Pancreas (tissue), 10 donors: ENCODE measurements at places on chromosomes 2 and 18. TPM values are rescaled to one million over a fixed set of nuclear protein-coding genes. Genes with fewer than 3 reads are reported as not detected.

DNA sequence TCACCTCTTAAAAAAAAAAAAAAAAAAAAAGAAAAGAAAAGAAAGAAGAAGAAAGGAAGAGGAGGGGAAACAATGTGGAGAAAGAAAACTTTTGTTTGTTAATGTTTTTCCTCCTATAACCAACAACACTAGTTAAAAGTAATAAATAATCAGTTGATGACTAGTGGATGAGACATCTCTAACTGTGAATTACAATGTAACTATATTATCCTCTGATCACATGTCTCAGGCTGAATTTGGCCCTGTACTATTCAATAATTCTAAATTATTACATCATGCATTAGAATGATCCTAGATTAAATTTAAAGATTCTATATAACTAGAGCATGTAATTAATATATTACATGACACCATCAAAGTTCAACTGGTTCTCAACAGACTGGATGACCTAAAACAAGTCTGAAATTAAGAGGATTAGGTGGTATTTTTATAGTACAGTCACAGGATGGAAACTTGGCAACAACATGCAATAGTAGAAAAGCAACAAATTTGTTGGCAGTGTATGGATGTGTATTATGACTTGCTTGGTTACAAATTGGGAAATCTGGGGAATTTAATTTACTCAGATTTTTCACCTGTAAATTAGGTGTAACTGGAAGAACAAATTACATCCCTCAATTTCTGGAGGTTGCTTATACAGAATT lies 269.3 kb upstream of the SETBP1 start:
- no peak overlapping the region for H3K27ac ChIP-seq
- H3K4me1 ChIP-seq: no peaks in the 10 kb centered on the region
- no peak for DNase-seq
- no peak overlapping the region for H3K4me3 ChIP-seq
- no peaks in the 10 kb centered on the region for H3K36me3 ChIP-seq
- H3K27me3 ChIP-seq: no peaks in the 10 kb centered on the region

DNA sequence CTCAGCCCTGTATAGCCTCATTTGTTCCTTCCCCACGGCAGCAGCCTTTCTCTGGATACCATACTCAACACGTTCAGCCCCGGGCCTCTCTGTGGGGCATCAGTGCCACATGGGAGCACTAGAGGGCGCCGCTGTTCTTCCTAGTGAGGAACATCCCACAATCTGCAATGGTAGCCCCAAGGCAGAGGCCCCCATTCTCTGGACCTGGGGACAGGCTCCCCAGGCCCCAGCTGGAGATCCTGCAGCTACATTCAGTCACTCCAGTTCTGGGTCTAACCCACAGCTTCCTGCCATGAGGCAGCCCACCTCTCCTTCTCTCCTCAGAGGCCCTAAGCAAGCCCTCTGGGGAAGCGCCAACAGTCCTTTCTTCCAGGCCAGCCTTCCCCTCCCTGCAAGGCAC lies 14.2 kb upstream of the SFXN5 start:
- H3K36me3 ChIP-seq: no peaks in the 10 kb centered on the region
- H3K4me1 ChIP-seq: no peaks in the 10 kb centered on the region
- no peak overlapping the region for H3K4me3 ChIP-seq

- no peaks in the 10 kb centered on the region for H3K4me1 ChIP-seq
- DNase-seq: no peak
- H3K36me3 ChIP-seq: no peaks in the 10 kb centered on the region
- no peaks in the 10 kb centered on the region for H3K27me3 ChIP-seq
- no peak overlapping the region for H3K4me3 ChIP-seq
These were observed 212.1 kb downstream of the ARL6IP6 start for GRCh38 chr2:152930501-152930900.

- H3K27ac ChIP-seq: no peak overlapping the region
- H3K36me3 ChIP-seq: no peaks in the 10 kb centered on the region
- no peaks in the 10 kb centered on the region for H3K4me1 ChIP-seq
- H3K4me3 ChIP-seq: no peak overlapping the region
These were observed 2.8 kb upstream of the ASTL start for GRCh38 chr2:96140941-96141623.

GKN2 gene
- not detected for total RNA-seq

- no peak overlapping the region for H3K27ac ChIP-seq
- no peaks in the 10 kb centered on the region for H3K4me1 ChIP-seq
- DNase-seq: no peak
- no peaks in the 10 kb centered on the region for H3K27me3 ChIP-seq
These were observed 18.4 kb downstream of the L3MBTL4 start for GRCh38 chr18:6396276-6396675.

STAT4 gene
- total RNA-seq: 1.3 TPM

IL1R2 gene
- 1.4 TPM for total RNA-seq

DNA sequence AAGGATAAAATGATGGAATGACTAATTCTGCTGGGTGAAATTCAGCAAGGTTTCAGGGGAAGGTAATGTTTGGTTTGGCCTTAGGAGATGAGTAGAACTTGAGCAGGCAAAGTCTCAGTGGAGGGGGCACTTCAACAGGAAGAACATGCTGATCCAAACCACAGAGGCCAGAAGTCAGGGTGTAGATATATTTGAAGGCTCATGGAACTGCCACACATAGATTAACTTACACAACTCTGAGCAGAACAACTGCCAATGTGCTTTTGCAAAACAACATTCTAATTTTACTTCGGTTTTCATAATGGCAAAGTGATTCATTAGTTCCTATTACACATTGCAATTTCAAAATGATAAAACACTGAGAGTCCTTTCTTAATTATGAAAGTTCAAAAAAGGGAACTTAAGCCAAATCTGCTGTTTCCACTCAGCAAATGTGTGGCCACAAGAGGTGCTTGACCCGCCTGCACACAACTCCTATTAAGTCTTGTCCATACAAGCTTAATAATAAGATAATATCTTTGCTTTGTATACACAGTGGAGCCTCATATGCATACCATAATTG lies 284.8 kb downstream of the MREG start:
- DNase-seq: no peak
- H3K27me3 ChIP-seq: no peaks in the 10 kb centered on the region
- no peak overlapping the region for H3K27ac ChIP-seq
- no peaks in the 10 kb centered on the region for H3K4me1 ChIP-seq
- no peaks in the 10 kb centered on the region for H3K36me3 ChIP-seq

B3GNT7 gene
- 28.0 TPM for total RNA-seq

DNA sequence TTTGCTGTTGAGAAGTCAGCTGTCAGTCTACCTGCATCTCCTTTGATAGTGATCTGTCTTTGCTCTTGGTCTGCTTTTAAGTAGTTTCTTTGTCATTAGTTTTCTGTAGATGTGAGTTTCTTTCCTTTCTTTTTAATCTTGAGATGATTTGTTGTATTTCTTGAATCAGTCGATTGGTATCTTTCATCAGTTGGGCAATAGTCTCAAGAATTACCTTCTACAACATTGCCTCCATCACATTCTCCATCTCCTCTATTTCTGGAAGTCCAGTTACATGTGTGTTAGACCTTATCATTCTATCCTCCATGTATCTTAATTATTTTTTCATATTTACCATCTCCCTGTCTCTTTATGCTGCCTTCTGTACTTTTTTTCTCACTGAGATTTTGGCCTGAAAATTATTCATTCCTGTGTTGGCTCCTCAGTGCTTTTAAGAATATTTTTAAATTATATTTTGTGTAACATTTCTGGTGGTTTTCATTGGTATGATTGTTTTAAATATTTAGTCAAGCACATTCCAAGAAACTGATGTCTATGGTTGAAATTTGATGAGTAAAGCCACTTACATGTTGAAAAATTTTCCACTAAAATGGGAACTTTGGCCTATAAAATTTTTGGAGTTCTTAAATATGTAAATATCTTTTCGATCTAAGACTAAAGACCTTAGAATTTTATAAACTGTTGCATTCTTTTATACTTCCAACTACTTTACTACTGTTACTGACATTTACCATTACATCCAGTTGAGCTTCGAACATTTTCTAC lies 239.5 kb upstream of the MGAT5 start:
- no peak for DNase-seq
- H3K4me3 ChIP-seq: no peak overlapping the region
- no peak overlapping the region for H3K27ac ChIP-seq
- no peaks in the 10 kb centered on the region for H3K27me3 ChIP-seq
- no peaks in the 10 kb centered on the region for H3K4me1 ChIP-seq

ESPNL gene
- total RNA-seq: not detected

DNA sequence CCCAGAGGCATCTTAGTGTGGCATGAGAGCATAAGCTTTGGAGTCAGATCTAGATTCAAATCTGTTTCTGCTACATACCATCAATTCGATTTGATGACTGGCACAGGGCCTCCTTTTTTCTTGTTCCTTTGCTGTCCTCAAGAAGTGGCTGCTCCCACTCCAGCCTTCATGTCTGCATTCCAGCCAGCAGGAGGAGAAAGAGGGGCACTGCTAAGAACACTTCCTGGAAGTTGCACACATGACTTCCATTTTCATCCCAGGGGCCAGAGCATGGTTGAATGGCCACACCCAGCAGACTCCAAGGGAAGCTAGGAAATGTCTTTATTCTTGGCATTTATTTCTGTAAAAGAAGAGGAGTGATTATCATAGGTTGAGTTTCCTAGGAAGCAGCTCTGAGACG lies 50.4 kb downstream of the EML6 start:
- no peak for DNase-seq
- H3K4me1 ChIP-seq: no peaks in the 10 kb centered on the region
- H3K27me3 ChIP-seq: no peaks in the 10 kb centered on the region
- H3K36me3 ChIP-seq: no peaks in the 10 kb centered on the region
- no peak overlapping the region for H3K4me3 ChIP-seq
- no peak overlapping the region for H3K27ac ChIP-seq

LIPT1 gene
- 4.1 TPM for total RNA-seq

DNA sequence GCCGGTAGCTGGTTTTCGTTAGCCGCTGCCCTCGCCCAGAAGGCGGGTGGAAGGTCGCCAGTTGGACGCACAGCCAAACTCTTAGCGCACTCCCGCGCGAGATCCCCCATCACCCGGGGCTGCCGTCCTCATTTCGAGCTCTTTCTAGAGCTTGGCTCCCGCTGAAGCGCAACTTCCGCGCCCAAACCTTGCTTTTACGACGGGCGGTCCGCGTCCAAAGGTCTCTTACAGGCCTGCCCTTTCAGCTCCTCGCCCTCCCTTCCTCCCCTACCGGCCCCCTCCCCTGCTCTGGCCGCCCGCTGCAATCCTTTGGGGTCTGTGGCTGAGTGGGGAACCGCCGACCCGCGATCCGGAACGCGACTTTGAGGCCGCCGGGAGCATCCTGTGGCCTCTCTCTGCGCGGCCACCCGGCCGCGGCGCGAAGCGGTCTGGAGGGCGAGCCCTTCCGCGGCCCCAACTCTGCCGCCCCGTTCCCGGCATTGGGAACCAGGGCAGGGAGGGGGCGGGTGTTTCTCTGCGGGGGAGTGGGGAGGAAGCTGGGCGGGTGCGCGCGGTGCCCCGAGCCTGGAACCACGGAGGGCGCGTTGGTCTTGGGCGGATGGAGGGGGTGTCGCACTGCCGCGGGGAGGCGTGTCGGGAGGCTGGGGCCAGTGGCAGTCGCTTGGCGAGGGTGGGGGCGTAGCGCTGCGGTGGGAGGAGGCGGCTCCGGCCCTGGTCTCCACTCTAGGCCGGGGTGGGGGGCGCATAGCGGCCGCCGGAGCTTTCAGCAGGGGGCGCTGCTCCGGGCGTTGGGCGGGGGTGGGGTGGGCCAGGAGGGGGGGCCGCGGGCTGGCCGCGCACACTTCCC lies at the start of gene GDF7:
TSS of gene GDF7 (plus strand) at position 841 of the 847 bp plus-strand sequence. CDS start 96 bp downstream, outside the sequence.
- peak within 1 kb of the TSS; percentile 36 for H3K4me3 ChIP-seq
- no peaks in the 10 kb centered on the region for H3K36me3 ChIP-seq
- DNase-seq: no peak

SH3BP4 gene
- 64.9 TPM for total RNA-seq

GRCh38 chr2:3469486-3469885 lies 49.8 kb downstream of the ADI1 start:
- H3K27ac ChIP-seq: no peak overlapping the region
- no peak for DNase-seq
- no peaks in the 10 kb centered on the region for H3K4me1 ChIP-seq
- H3K27me3 ChIP-seq: no peaks in the 10 kb centered on the region
- H3K4me3 ChIP-seq: no peak overlapping the region

GRCh38 chr2:113136828-113137775 lies 9.7 kb downstream of the IL1RN start:
- H3K27ac ChIP-seq: no peak overlapping the region
- H3K27me3 ChIP-seq: no peaks in the 10 kb centered on the region
- no peaks in the 10 kb centered on the region for H3K4me1 ChIP-seq
- no peak overlapping the region for H3K4me3 ChIP-seq
- no peaks in the 10 kb centered on the region for H3K36me3 ChIP-seq
- DNase-seq: peak; percentile 19

PLB1 gene
- 2.2 TPM for total RNA-seq

DNA sequence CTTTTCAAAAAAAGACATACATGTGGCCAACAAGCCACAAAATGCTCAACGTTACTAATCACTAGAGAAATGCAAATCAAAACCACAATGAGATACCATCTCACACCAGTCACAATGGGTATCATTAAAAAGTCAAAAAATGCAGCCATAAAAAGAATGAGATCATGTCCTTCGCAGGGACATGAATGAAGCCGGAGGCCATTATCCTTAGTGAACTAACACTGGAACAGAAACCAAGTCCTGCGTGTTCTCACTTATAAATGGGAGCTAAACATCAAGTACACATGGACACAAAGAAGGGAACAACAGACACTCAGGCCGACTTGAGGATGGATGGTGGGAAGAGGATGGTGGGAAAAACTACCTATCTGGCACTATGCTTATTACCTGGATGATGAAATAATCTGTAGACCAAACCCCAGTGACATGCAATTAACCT lies 17.8 kb upstream of the ATL2 start:
- no peaks in the 10 kb centered on the region for H3K27me3 ChIP-seq
- no peak for DNase-seq
- H3K36me3 ChIP-seq: no peaks in the 10 kb centered on the region
- no peak overlapping the region for H3K27ac ChIP-seq
- H3K4me3 ChIP-seq: no peak overlapping the region

DNA sequence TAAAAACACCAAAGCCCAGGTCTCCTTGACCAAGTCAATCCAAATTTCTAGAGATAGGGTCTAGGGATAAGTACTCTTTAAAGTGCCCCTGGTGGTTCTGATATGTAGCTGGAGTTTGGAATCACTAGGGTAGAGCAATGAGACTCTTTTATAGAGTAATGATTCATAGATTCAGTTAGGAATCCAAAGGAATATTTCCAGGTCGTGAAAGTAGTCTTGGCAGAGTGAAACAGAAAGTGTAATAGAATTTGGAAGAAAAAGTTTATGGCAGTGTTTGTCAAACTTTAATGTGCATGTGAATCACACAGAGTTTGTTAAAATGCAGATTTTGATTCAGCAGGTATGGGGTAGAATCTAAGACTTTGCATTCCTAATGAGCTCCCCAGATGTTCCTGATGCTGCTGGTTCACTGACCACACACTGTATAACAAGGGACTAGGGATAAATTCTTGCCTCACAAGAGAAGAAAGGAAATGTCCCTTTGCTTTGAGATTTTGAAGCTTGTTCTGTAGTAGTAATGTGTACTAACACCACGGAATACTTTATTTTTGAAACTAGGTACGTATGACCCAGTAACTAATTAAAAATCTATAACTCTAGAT lies 1.8 kb downstream of the UPP2 start:
- no peaks in the 10 kb centered on the region for H3K4me1 ChIP-seq
- no peak overlapping the region for H3K27ac ChIP-seq
- DNase-seq: no peak
- no peak overlapping the region for H3K4me3 ChIP-seq
- H3K36me3 ChIP-seq: no peaks in the 10 kb centered on the region

GRCh38 chr2:211176514-211177141 lies 620.2 kb downstream of the CPS1 start:
- H3K36me3 ChIP-seq: no peaks in the 10 kb centered on the region
- H3K4me1 ChIP-seq: peaks cover 4% of the 10 kb centered on the region
- no peak overlapping the region for H3K27ac ChIP-seq
- no peak for DNase-seq
- no peak overlapping the region for H3K4me3 ChIP-seq
- H3K27me3 ChIP-seq: no peaks in the 10 kb centered on the region
